ENCODE measurements at places on chromosomes 6 and 20. TPM values are rescaled to one million over a fixed set of nuclear protein-coding genes. Genes with fewer than 3 reads are reported as not detected.

The ULBP2 gene
- 14.1 TPM for total RNA-seq

The HCK gene
- total RNA-seq = not detected

The CRNKL1 gene
- 16.4 TPM for total RNA-seq

The ADGRF5 gene
- total RNA-seq = not detected

The SH3BGRL2 gene
- total RNA-seq = 2.3 TPM

The ZC3H12D gene
- not detected for total RNA-seq
